ENCODE measurements at places on chromosomes 13 and 19. TPM values are rescaled to one million over a fixed set of nuclear protein-coding genes. Genes with fewer than 3 reads are reported as not detected.

ZNF626 gene
- 36.4 TPM for total RNA-seq

GAPDHS gene
- not detected for total RNA-seq

FZR1 gene
- 46.4 TPM for total RNA-seq

ZNF665 gene
- total RNA-seq, result 5.5 TPM

ZNF737 gene
- total RNA-seq, result 78.9 TPM

SYCN gene
- total RNA-seq, result not detected

GNG7 gene
- 26.8 TPM for total RNA-seq

Data from diencephalon (tissue), 1 donor.